ENCODE measurements at places on chromosomes 12 and 14.

- DNase-seq = no peak
Observed at GRCh38 chr12:47491516-47492305, 214.1 kb downstream of the RPAP3 start.

GRCh38 chr12:100199347-100200149, 1.1 kb upstream of the ACTR6 start:
- no peak for DNase-seq

DNA sequence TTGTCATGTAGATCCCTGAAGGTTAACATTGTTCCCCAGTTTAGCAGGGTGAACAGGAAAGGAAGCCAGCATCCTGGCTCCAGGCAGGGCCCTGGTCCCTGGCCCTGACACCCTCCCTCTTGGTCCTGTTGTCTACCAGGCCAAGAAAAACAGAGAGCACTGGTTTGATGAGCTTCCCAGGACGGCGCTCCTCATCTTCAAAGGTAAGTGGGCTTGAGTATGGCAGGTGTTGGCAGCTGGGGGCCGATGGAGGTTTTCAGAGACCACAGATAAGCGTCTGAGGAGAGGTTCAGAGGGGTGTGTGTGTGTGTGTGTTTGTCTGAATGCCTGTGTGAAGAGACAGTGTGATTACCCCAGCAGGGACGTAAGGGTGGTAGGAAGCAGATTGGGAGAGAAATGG, 56.3 kb downstream of the SLC8B1 start:
- DNase-seq = no peak

- no peak for DNase-seq
Observed at GRCh38 chr14:104599446-104599845, 5.1 kb downstream of the TMEM179 start.

DNA sequence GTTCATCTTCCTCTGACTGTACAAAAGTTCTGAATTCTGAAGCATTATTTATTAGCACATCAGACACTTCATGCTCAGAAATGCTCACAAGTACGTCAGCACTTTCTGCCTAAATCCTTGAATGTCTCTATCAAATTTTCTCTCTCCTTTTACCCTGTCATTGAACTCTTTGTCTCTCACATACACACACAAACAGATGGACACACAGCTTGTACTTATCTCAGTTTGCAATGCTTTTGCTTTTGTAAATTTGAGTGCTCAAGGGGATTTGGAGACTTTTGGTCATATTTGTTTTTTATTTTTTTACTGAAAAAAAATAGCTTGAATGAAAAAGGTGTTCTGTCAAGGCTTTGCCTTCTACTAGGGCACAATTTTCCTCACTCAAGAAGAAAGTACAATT, 64.2 kb upstream of the PDZRN4 start:
- peak; percentile 32 for DNase-seq

DNA sequence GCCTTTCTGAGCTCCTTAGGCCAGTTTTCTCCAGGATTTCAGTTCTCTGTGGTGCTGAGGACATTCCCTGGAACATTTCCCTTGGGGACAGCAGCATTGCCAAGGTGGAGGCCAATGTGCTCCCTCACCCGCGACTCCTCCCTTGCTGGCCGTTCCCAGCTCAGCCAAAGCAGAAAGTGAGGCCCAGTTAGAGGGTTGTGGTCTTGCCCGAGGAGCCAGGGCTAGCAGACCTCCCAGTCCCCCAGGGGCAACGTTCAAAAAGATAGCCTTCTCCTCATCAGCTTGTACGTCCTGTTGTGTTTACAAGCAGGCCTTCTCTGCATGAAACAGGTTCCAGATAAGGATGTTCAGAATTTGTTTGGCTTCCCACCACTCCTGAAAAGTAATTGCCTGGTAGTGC, 78.4 kb downstream of the SSPN start:
- no peak for DNase-seq

DNA sequence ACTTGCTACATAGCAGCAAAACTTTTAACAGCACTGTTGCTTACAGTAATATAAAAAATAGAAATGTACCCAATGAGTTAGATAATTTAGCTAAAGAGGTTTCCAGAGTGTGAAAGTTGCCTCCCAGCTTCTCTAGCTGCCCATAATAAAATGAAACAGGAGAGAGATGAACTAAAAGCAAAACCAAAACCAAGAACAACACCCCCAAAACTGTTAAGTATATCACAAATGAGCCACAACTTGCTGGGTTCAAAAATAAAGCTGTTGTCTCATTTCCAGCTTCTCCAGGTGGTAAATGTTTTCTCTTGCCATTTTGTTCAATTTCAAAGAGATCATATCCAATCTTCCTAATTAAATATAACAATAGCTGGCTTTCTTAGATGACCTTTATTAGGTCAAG, 614.0 kb downstream of the ETNK1 start:
- no peak for DNase-seq

DNA sequence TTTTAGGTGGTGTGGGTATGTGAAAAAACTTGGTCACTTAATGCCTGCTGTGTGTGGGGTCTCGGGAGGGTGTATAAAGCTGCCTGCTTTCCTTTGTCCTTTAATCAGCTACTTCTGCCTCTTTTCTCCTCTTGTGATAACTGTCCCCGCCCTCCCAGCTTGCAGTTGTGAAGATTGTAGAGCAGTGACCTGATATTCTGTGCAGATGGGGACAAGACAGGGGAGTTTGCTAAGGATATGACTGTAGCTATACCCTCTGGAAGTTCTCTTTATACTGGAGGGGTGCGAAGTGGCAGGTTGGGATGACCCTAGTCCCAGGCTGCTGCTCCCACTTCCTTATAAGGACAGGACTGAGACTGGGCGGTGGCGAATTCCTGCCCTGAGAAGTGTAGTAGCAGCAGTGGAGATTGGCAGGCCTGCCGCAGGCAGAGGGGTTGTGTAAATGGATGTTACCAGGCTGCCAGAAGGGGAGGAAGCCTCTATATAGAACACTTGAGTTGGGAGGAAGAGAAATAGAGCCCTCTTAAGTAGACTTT, 835 bp downstream of the MYL6 start:
- DNase-seq = no peak

GRCh38 chr12:92844151-92844763, 84.8 kb downstream of the EEA1 start:
- no peak for DNase-seq

DNA sequence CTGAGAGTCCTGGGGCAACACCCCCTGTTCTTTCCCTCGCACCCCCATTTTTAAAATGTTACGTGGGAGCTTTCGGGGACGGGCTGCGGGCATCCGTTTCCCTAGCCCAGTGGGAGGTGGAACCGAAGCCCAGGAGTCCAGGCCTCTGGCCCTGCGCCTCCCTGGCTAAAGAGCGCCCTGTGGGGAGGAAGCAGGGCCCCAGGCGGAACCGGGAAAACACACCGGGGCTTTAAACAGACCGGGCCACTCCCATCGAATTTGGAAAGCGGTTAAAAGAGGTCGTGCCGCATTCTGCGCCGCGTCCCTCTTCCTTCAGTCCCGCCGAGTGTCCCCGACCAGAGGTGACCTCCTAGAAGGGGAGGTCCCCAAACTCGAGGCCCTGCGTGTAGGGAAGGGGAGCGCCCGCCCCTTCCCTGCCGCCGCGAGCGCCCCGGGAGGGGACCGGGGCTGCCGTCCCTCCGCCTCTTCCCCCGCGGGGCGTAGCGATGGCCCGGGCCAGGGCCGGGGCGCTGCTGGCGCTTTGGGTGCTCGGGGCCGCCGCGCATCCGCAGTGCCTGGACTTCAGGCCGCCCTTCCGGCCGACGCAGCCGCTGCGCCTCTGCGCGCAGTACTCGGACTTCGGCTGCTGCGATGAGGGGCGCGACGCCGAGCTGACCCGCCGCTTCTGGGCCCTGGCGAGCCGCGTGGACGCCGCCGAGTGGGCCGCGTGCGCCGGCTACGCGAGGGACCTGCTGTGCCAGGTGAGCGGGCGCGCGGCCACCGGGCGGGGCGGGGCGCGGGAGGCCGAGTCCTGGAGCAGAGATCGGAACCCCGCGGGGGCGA, at the start of gene HHIPL1:
Gene HHIPL1 (plus strand): TSS at position 407 of the 822 bp plus-strand sequence. CDS start 79 bp downstream, at position 486.
- no peak for DNase-seq

- peak; percentile 10 for DNase-seq
Observed at GRCh38 chr14:35248476-35248788, 43.8 kb upstream of the PSMA6 start.

GRCh38 chr12:105409801-105410471, 79.4 kb downstream of the C12orf75 start:
- DNase-seq = peak; percentile 33

DNA sequence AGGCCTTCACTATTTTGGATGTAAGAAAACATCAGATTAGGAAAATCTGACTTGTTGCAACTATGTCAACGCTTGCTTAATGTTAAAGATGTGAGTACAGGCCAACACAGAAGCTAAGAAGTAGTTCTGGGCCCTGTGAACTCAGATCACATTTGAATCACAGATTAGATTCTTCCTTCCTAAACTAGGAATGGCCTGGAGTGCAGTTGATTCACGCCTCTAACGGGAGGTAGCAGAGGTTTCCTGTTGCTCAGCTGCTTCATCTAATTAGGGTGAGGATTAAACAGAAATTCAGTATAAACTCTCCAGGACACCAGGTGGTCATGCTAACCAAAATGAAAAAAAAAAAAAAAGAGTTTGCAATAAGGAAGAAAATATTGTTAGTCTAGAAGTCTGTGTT, 314.3 kb downstream of the TRHDE start:
- no peak for DNase-seq

GRCh38 chr12:125006365-125006764, 12.9 kb downstream of the BRI3BP start:
- DNase-seq = no peak

DNA sequence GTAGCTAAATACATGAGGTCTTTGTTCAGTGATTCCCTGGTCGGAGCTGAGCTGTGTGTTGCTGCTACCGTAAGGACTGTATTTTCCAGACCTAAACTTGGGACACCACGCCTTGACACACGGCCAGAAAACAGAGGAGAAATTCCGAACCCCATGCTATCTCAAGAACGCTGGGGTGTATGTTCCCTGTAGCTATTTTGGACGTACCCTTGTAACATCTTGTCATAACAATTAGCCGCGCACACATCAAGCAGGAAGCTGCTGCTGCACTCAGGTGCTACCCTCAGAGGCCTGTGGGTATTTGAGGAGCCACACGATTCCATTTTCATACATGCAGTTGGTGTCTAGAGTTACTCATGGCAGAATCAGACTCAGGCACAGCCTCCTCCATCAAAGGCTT, 255.0 kb downstream of the TMEM132C start:
- no peak for DNase-seq

GRCh38 chr14:103556946-103557758, 5.3 kb downstream of the BAG5 start:
- no peak for DNase-seq

- no peak for DNase-seq
Observed at GRCh38 chr12:50038336-50038735, 13.0 kb upstream of the RACGAP1 start.

DNA sequence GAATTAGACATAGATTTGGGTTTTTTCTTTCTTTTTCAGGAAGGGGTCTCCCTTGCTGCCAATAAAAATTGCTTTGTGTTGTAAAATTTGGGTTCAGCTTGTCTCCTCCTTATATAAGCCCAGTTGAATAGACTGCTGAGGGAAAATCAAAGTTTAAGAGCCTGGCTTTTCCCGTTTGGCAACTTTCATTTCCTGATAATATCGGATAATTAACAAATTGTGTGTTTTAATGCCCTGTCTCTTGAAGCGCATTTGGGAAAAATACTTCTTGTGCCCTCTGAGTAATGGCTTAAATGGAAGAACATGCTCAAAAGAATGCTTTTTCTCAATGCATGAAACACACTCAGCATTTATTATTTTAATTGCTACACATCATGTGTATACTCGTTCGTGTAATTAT, 198.0 kb upstream of the DCN start:
- DNase-seq = no peak

DNA sequence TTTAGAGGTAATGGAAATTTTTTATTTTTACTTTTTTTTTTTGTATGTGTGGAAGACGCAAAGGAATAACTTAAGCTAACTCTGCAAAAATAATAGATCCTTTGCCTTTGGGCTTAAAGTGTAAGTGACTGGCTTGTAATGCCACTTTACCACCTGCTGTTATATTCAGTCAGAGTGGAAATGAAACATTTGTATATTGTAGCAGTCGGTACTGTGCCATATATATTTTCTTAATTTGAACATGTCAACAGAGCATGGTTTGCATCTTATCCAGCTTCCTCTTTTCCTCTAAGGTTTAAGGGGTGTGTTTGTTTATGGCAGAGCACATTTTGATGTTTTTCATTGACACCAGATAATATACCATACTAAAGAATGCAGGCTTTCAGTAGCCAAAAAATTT, 176.6 kb downstream of the TRHDE start:
- DNase-seq = no peak

DNA sequence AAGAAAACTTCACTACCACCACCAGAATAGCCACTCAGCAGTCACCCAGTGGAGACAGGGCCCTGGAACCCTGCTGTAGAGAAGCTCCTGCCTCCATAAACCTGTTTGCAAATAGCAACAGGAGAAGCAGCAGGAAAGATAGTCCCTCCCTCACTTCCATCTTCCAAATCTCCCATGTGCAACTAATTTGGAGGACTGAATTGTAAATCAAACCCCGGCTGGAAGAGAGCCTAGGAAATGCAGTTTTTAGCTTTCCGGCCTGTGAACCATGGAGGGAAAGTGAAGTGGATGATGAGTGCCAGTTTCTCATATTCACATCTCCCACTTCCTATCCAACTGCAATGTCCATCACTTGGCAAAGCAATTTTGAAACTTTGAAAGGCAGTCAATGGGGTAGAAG, 167.2 kb upstream of the FRMD6 start:
- DNase-seq = no peak

- DNase-seq = no peak
Observed at GRCh38 chr12:124026755-124027745, 54.0 kb downstream of the ZNF664 start.

- peak; percentile 51 for DNase-seq
Observed at GRCh38 chr14:20606190-20606901, 15.2 kb upstream of the RNASE12 start.

- DNase-seq = no peak
Observed at GRCh38 chr14:68679746-68680467, 113.0 kb downstream of the ZFP36L1 start.

GRCh38 chr14:73323896-73324399, 86.6 kb downstream of the PAPLN start:
- DNase-seq = no peak

DNA sequence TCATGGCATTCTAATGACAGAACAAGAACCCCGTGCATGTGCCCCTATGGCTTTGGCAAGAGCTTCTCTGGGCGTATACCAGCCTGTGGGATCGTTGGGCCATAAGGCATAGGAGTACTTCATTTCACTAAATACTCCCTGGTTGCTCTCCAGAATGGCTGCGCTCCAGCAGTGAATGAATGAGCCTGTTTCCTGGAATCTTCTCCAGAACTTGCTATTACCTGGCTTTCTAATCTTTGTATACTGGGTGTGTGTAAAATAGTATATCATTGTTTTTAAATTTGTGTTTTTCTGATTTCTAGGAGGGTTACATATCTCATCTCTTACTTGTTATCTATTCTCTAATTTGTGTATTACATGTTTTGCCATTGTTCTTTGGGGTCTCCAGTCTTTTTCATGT, 28.6 kb upstream of the EMP1 start:
- no peak for DNase-seq

GRCh38 chr12:14303661-14304155, 61.8 kb upstream of the ATF7IP start:
- DNase-seq = no peak

- no peak for DNase-seq
Observed at GRCh38 chr12:69666798-69667197, 32.3 kb downstream of the BEST3 start.

Data from NCI-H1694 treated with DMSO at 0.1 percent for 48 hours (cell line).